ENCODE measurements at places on chromosomes 7 and 10. TPM values are rescaled to one million over a fixed set of nuclear protein-coding genes. Genes with fewer than 3 reads are reported as not detected.
A peak's percentile ranks its signal among the peaks of the same experiment; 100 is the strongest.

The CASTOR2 gene
- total RNA-seq, result 12.5 TPM

The CHST3 gene
- total RNA-seq, result 3.5 TPM

The CELF2 gene
- total RNA-seq, result 29.2 TPM

DNA sequence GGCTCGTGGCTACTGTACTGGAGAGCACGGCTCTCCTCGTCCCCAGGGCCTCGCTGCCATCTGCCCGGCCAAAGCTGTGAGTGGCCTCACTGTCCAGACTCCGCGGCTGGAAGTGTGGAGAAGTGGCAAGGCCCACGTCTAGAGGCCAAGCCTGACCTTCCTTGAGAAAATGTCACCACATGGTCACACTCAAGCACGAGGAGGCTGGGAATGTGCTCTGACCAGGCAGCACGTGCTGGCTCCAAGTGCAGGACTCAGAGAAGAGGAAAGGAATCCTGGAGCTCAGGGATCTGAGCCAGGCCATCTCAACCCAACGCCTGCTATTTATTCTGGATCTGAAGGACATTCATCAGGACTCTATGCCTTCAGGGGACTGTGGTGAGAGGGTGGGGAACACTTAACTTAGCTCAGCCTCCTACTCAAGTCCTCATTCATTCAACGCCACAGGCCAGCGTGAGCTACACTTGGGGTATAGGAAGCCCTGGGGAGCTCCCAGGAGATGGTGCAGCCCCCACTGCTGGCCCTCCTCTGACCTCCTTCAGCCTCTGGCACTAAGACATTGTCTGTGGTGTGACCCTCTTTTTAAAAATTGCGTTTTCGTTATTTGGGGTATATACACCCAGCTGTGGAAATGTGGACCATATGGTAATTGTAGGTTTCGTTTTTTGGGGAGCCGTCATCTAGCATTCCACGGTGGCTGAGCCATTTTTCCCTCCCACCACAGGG lies 29.0 kb downstream of the EN2 start:
- no peak overlapping the region for H3K4me3 ChIP-seq
- peaks cover 8% of the 10 kb centered on the region for H3K4me1 ChIP-seq
- no peak overlapping the region for H3K27ac ChIP-seq
- no peak for DNase-seq

GRCh38 chr7:154577141-154577873 lies 425.6 kb downstream of the PAXIP1 start:
- no peak overlapping the region for H3K4me3 ChIP-seq
- no peak for DNase-seq
- H3K27ac ChIP-seq, result no peak overlapping the region
- no peaks in the 10 kb centered on the region for H3K27me3 ChIP-seq
- no peaks in the 10 kb centered on the region for H3K4me1 ChIP-seq

The GPR26 gene
- total RNA-seq, result not detected

GRCh38 chr10:13922586-13922985 lies 335.8 kb downstream of the PRPF18 start:
- H3K27ac ChIP-seq, result no peak overlapping the region
- no peaks in the 10 kb centered on the region for H3K4me1 ChIP-seq
- no peak for DNase-seq
- no peak overlapping the region for H3K4me3 ChIP-seq
- H3K36me3 ChIP-seq, result no peaks in the 10 kb centered on the region

The EPHB4 gene
- total RNA-seq, result 29.7 TPM

The RNF32 gene
- 2.3 TPM for total RNA-seq

GRCh38 chr10:62186999-62187675 lies 81.5 kb downstream of the RTKN2 start:
- H3K36me3 ChIP-seq, result no peaks in the 10 kb centered on the region
- H3K4me1 ChIP-seq, result no peaks in the 10 kb centered on the region
- no peaks in the 10 kb centered on the region for H3K27me3 ChIP-seq
- no peak overlapping the region for H3K27ac ChIP-seq
- no peak for DNase-seq

- no peaks in the 10 kb centered on the region for H3K27me3 ChIP-seq
- no peak overlapping the region for H3K27ac ChIP-seq
- H3K4me3 ChIP-seq, result no peak overlapping the region
- no peaks in the 10 kb centered on the region for H3K36me3 ChIP-seq
- no peaks in the 10 kb centered on the region for H3K4me1 ChIP-seq
- DNase-seq, result no peak
These were observed 132.0 kb downstream of the RPS24 start for GRCh38 chr10:78165617-78166016.

The VIPR2 gene
- 3.2 TPM for total RNA-seq

GRCh38 chr7:101924171-101924570 lies 106.7 kb downstream of the CUX1 start:
- H3K4me1 ChIP-seq, result no peaks in the 10 kb centered on the region
- H3K4me3 ChIP-seq, result no peak overlapping the region
- no peaks in the 10 kb centered on the region for H3K36me3 ChIP-seq

GRCh38 chr7:139341776-139342226 lies 664 bp downstream of the FMC1 start:
- H3K4me3 ChIP-seq, result peak overlapping the region; percentile 16
- no peaks in the 10 kb centered on the region for H3K36me3 ChIP-seq
- no peaks in the 10 kb centered on the region for H3K27me3 ChIP-seq
- DNase-seq, result no peak
- H3K4me1 ChIP-seq, result peaks cover 6% of the 10 kb centered on the region
